ENCODE measurements at places on chromosomes 5 and 9.

DNA sequence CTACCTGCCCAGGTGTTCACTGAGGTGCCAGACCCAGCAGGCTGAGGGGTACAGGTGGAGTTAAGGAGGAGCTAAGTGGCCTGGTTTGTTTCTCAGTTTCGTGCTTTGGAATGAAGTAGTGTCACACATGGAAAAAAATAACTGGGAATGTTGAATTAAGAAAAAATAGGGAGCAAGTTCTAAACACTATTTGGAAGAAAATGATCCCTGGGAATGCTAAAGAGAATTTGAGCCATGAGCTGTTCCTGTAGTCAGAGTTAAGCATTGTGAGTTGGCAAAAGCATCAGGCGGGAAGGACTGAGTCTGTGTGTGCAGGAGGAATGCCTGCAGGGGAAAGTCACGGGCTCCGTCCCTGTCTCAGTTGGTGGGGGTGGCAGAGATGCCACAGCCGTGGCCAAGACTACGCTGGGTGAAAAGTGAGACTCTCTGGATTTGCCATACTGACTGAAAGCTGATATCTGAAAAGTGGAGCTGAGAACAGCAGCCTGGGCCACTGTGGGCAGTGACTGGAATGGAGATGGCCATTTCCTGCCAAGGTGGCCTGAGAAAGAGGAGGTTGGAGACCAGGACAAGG, 37.0 kb downstream of the SYK start:
- no peak for DNase-seq

DNA sequence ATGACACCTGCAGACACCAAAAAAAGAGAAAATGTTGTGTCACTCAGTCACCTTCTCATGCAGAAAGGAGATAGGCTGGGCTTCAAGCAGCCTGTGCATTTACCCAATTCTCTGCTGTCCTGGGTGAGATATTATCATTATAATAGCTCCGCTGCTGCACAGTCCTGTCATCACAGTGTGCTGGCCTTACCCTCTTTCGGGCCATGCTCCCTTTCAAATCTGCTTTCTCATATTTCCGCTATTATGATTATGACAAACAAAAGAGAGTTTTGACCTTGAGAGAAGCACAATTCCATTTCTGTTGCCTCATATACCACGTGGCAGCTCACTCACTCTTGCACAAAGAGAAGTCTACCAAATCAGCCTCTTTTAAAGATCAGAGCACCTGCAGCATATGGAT, 1350.1 kb upstream of the ACO1 start:
- DNase-seq = no peak

DNA sequence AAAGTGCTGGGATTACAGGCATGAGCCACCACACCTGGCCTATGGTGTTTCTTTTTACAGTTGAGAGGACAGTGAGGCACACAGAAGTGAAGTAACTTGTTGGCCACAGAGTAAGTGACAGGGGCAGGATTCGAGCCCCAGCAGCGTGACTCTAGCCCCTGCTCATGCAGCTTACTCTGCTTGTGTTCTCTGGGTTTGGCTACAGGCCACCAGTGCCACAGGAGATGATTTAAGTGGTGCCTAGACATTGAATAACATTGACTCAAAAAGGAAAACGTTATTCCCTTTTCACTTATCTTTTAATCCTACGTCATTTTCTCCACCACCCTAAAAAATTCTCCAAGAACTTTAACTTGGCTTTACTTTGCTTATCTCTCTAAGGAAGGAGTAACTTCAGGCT, 61.4 kb downstream of the SNX24 start:
- DNase-seq = no peak

DNA sequence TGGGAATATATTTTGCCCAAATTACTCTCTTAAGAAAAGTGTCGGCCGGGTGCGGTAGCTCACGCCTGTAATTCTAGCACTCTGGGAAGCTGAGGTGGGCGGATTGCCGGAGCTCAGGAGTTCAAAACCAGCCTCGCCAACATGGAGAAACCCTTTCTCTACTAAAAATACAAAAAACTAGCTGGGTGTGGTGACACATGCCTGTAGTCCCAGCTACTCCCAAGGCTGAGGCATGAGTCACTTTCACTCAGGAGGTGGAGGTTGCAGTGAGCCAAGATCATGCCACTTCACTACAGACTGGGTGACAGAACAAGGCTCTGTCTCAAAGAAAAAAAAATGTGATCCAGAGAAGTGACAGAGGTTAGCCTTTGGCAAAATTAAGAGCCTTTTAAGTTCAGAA, 26.4 kb upstream of the TMEM171 start:
- DNase-seq = no peak

DNA sequence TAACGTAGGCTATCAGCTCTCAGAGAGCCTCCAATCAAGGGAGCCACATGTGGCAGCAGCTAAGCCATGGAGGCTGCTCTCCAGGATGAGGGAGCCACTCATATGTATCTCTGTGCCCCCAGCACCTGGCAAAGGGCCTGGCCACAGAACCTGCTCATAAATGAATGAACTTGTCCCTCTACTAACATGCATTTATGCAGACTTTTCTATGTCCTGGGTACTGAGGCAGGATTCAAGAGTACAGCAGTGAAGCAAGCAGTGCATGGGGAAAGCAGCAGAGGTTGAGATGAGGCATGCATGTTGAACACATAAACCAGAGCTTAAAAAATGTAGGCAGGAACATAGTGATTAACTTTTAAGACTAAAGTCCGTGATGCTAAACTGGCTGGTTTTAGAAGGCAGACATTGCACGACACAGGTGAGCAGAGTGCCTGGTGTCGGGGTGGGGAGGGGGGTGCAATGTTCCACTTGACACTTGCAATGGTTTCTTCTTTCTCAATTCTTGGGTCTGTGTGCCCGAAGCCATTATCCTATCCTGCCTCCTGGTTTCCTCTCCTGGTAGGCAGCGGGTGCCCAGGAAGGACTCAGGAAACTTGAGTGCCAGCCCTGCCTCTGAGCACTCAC, 142.8 kb upstream of the ALDH1B1 start:
- DNase-seq = no peak

DNA sequence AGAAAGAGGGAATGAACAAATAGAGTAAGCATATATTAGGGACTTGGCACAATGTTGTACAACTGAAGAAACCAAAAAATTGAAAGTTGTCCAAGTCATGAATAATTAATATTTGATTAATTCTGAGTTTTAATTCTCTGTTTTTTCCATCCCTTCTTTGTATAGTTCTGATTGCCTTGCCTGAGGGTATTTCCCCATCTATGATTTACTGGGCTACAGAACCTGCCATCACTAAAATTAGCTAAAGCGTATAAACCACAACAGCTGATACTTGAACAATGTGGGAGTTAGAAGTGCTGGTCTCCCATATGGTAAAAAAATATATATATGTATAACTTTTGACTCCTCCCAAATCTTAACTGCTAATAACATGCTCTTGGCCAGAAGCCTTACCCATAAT, 1253.5 kb upstream of the CDH6 start:
- DNase-seq = no peak

GRCh38 chr5:8897316-8897715, 648.6 kb downstream of the SEMA5A start:
- no peak for DNase-seq

DNA sequence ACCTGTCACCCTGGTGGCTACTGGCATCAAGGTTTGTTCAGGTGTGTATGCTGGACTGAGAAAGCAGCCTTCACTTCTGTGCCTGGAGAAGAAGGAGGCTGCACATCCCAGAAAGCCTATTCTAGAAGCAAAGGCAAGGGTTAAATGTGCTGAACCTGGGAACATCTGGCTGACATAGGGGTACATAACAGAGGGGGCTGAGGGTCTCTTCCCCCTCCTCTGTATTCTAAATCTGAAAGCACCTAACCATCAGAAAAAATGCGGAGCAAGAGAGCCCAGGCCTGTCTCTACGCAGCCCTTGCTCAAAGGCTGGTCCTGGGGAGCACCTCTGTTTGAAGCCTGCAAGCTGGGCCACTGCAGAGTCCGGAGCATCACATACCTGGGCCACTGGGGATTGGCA, 53.2 kb upstream of the FSTL4 start:
- no peak for DNase-seq

- DNase-seq = no peak
These were observed 2.1 kb downstream of the SCAI start for GRCh38 chr9:125141251-125141650.

GRCh38 chr5:107919361-107919760, 248.6 kb upstream of the EFNA5 start:
- no peak for DNase-seq

DNA sequence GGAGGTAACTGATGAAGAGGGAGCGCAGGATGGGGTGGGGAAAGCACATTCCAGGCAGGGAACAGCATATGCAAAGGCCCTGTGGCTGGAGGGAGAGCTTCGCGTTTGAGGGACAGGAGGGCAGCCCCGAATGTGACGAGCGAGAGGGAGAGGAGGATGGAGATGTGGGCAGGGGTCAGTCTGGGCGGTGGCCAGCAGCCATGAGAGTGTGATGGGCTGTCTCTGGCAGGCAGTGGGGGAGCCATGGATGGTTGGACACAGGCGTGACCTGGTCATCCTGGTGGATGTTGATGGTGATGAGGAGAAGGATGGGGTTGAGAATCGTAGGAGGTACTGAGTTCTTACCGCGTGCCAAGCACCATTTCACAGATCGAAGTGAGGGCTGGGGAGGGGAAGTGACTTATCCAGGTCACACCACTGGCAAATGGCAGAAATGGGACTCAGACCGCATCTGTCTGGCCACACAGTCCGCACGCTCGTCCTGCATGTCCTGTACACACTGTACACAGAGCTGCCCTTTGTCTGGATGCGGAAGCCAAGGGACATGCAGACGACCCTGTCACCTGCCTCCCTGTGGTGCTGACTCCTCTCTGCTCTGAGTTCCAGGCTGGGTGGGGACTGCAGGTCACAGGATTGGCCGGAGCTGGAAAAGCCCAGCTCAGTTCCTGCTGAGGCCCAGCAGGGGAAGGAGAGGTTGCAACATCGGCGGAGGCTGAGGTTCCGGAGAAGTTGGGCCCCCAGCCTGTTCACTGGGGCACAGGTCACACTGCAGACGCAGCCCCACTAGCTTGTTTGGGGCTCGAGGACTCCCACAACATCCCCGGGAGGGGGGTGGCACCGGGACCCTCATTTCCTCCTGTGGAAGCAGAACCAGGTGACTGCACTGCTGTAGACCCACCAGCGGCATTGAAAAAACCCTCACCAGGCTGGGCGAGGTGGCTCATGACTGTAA, 165.6 kb upstream of the IER5L start:
- peak; percentile 89 for DNase-seq

DNA sequence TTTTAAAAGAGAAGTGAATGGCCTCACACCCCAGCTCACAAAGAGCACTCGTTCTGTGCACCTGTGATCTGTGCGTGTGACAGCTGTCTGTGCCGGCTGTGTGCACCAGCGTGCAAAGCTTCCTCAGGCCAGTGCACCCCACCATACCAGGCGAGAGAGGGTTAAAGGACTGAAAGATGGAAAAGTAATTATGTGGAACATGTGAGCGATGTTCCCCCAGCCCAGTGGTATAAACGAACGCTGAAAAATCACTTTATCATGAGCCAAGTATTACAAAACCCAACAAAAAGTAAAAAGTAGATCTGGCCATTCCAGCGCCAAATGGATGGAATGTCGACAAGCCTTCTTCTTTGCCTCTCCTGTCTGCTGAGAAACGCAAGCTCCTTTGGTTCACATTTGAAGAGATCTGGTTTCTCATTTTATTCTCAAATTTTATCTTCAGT, 53.7 kb downstream of the IPPK start:
- DNase-seq = no peak
